ENCODE measurements at places on chromosomes 7 and 10. TPM values are rescaled to one million over a fixed set of nuclear protein-coding genes. Genes with fewer than 3 reads are reported as not detected.

The STEAP4 gene
- total RNA-seq, result 14.4 TPM

- no peak for DNase-seq
Observed at GRCh38 chr10:123526356-123527064, 139.6 kb upstream of the GPR26 start.

DNA sequence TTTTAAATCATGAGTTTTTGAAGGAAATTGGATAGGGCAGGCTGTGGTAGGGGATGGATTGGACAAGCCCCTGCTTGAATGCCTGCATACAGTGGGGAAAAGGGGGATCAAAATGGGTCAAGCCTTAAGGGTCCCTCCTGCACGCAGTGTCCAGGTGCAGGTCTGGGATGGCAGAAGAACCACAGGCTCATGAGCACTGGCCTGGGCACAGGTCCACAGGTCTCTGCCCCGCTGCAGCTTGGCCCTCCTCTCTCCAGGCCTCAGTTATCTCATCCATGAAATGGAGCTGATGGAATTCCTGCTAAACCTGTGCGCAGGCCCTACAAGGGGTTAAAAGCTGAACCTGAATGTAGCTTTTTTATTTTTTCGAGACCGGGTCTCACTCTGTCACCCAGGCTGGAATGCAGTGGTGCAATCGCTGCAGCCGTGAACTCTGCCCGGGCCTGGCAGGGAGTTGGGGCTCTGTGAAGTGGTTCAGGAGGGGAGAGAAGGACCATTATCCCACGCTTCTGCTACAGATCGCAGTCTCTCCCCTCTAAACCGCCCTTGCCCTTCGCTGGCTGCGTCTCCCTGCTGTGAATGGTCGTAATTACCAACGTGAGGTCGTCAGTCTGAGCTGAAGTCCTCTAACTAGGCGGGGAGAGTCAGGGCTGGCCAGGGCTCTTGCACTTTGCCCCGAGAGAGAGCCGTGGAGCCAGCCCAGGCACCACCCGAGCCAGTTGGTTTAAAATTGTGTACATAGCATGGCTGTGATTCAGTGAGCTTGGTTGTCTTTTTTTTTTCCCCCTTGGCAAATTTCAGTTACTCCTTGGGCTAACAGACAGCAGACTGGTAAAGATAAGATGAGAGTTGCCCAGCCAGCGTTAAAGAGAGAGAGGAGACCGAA lies 77.5 kb upstream of the GTF2I start:
- no peak for DNase-seq

- DNase-seq, result peak; percentile 54
Observed at GRCh38 chr7:107972075-107972482, 30.9 kb downstream of the LAMB1 start.

- DNase-seq, result no peak
Observed at GRCh38 chr7:129103561-129104324, 40.8 kb upstream of the TSPAN33 start.

GRCh38 chr10:34001087-34001580 lies 666.7 kb upstream of the NRP1 start:
- no peak for DNase-seq

GRCh38 chr10:13068071-13068470 lies 31.9 kb upstream of the OPTN start:
- no peak for DNase-seq

All from gastrocnemius medialis (tissue), 4 donors.